ENCODE measurements at places on chromosomes 5 and 9.
A peak's percentile ranks its signal among the peaks of the same experiment; 100 is the strongest.

DNA sequence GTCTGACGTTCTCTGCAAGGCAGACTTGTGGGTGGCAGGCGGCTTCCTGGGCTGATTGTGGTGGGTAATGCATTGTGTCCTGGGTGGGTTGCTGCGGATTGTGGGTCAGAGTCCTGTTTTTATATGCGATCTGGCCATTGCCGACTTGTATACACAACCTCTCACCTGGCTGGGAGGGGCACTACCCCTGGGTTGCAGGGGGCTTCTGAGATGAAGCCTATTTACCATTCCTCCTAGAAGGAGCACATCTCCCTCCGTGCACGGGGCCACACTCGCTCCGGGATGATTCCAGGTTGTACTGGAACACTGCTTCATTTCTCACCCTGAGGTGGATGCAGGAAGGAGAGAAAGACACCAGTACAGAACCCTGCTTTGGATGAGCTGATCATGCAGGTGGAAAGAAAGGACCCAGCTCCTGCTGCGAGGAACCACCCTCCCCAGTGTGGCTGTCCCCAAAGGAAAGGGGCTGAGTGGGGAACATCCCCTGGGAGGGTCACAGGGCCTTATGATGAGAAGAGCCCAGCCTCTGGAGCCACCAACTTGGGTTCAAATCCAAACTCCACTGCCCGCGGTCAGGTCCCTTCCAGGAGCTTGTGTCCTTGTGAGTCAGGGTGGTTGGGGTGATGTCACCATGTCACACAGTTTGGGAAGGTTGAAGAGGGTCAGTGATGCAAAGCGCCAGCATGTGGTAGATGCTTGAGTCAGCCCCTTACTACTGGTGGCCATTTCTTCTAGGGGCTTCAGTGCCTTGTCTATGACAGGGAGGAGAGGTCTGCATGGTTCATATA lies 151.8 kb upstream of the COL5A1 start:
- no peak for DNase-seq

DNA sequence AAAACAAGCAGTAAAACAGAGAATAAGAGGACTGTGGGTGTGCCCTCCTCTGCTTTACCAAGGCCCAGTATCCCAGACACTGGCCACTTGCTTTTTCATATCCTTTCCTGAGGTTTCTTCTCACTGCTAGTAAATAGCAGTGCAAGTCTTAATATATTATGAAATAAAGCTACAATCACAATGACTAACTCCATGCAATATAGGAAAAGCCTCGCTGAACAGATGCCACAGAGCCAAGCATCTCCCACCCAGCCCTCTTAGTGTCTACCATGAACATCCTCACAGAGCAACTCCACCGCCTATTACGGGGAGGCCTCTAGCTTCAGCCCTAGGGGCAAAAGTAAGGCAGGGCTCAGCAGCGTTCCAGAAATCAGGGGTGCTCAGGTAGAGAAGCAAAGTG lies 130.7 kb upstream of the LHFPL2 start:
- DNase-seq = no peak

- DNase-seq = no peak
Observed at GRCh38 chr5:180787711-180788431, 14.7 kb downstream of the MGAT1 start.

- no peak for DNase-seq
Observed at GRCh38 chr5:128537221-128537999, 635 bp downstream of the FBN2 start.

DNA sequence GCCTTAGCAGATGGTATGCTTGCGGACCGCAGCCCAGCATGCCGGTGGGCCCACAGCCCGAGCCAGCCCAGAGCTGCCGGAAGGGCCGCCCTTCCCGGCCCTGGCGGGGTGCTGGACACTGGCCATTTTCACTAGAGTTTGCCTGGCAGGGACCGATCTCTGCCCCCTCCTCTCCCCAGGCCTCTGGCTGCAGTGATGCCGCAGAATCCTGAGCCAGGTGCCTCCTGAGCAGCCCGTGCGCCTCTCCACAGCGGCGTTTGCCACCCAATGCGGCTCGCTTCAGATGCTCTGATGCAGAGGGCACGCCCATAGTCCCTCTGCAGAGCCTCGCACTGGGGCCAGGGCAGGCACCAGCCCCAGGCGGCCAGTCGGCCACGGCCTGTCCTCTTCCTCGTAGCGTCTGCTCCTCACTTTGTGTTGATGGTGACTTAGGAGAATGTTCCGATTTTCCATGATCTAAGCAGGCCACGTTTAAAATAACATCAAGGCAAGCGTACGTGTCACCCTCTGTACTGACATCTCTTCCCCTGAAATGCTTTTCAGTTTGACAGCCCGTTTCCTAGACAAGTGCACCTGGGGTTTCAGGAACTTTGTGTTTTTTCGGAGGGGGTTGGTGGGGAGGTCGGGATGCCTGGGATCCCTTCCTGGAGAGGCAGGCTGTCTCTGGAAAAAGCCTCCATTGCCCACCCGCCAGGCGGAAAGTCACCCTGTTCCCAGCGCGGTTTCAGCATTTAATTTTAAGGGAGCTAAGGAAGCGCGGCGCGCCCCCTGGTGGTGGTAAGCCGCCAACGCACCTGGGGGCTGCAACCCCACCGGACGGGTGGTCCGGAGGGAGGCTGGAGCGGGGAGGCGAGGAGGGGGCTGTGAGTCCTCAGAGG lies 29.8 kb upstream of the HMCN2 start:
- DNase-seq = peak; percentile 25

DNA sequence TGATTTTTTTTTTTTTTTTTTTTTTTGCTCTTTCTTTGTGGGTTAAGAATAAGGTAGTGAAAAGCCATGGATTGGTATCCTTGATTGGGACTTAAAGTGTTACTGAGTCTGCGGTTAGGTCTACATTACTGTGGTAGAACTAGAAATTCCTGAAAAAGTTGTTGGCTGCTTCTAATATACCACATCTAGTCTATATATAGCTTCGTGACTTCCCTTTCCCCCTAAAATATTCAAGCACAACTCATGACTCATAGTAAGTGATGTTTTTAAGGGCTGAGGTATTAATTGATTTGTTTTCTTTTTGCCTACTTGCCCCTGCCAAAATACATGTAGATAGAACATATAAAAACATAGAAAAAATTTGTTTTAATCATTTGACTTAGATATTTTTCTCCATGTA lies 247.6 kb downstream of the TMEM232 start:
- DNase-seq = no peak

DNA sequence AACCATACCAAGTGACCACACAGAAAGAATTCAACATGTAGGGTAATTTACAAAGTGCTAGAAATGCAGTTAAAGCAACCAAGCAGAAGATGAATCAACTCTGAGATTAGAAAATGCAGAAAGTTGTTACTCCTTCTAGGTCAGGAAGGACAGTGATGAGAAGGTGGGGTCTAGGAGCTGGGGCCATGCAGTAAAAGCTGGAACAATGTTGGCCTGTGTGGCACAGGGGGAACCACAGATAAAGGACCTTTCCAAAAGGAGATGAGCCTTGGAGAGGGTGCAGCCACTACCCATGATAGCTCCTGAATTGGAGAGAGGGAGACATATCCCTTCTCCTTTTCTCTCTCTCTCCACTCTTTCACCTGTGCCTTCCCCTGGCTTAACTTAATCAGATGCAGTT lies 2.4 kb upstream of the SCGB3A2 start:
- DNase-seq = no peak

- no peak for DNase-seq
Observed at GRCh38 chr5:98604301-98604700, 169.2 kb upstream of the RGMB start.

GRCh38 chr9:131304676-131305355 lies 15.3 kb downstream of the PLPP7 start:
- no peak for DNase-seq

GRCh38 chr9:36868586-36869282 lies 165.3 kb downstream of the PAX5 start:
- DNase-seq = no peak

DNA sequence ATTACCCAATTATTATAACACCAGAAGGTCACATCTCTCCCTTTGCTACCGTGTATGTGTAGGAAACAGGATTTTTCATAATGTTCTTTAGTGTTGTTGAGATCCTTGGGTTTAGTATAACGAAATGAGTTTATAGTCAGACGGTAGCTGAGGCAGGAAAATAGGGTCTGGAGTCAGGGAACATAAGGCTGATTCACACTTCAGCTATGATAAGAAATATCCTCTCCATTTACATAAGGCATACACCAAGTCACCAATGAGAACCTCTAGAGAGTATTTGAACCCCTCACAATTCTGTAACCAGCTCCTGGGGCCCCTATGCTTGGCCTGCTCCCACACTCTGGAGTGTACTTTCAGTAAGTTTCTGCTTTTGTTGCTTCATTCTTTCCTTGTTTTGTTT lies 58.9 kb upstream of the ANKH start:
- no peak for DNase-seq

GRCh38 chr9:7984692-7985091 lies 185.1 kb upstream of the DMAC1 start:
- DNase-seq = no peak

- no peak for DNase-seq
Observed at GRCh38 chr5:80308526-80308925, 11.3 kb upstream of the SPZ1 start.

DNA sequence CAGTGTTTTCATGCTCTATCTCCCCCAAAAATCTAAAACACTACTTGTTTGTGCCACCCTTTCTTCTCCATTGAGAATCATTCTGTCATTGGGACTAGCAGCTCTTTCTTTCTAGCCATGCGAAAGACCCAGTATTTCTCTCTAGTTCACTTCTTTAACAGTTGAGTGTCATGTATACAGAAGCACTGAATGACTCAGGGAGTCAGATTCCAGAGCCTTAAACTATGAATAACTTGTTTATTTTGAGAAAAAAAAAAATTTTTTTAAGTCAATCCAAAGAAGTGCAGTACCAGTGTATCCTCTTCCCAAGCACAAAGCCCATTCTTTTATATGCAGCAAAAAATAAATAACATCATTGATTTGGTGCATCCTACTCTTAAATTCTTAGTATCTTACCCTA lies 415.4 kb upstream of the GRAMD2B start:
- no peak for DNase-seq

DNA sequence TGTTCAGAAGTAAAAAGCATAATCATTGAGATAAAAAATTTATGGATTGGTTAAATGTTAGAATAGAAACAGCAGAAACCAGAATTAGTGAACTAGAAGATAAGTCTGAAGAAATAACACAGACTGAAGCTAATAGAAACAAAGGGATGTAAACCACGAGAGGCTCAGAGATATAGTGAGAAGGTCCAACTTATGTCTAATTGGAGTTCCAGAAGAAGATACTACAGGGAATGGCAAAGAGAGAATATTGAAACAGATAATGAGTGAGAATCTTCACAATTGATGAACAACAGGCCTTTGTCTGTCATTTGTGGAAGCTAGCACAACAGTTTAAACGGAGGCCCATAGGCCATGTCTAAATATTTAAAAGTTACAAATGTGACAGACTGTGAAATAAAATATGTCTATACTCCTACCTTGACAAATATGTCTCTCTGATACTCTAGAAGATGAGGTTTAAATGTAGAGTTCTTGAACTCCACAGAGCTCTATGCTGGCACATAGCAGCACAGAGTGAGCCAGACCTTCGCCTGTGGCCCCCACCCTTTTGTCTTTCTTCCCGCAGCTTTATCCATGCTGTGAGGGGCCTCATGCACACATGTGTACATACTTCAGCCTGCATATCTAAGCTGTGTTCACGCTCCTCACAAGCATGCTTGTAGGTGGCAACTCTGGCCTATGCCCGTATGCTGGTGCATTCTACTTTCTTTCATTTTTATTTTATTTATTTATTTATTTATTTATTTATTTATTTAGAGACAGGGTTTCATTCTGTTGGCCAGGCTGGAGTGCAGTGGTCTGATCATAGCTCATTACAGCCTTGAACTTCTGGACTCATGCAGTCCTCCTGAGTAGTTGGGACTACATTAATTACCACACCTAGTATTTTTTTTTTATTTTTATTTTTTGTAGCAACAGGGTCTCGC lies 45.0 kb upstream of the ABL1 start:
- no peak for DNase-seq

- DNase-seq = no peak
Observed at GRCh38 chr5:67577424-67577823, 380.8 kb upstream of the CD180 start.

- DNase-seq = no peak
Observed at GRCh38 chr5:97088774-97089148, 53.6 kb downstream of the LIX1 start.

DNA sequence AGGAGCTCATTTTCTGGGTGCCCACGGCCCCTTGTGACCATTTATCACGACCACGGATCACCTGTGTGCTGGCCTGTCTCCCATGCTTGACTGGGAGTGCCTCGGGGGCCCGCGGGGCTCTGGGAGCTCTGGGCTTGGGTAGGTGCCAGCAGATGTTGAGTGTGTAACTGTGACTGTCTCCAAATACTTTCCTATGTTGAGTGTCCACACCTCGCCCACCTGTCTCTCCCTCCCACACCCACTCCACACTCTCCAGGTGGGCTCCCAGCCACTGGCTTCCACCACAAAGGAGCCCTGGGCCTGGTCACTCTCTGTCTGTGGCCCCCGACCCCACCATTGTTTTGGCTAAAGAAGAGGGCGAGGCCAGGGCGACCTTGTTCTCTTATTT lies 196.4 kb downstream of the CDK5RAP2 start:
- no peak for DNase-seq

- DNase-seq = no peak
Observed at GRCh38 chr9:76453785-76454184, 5.2 kb upstream of the GCNT1 start.

DNA sequence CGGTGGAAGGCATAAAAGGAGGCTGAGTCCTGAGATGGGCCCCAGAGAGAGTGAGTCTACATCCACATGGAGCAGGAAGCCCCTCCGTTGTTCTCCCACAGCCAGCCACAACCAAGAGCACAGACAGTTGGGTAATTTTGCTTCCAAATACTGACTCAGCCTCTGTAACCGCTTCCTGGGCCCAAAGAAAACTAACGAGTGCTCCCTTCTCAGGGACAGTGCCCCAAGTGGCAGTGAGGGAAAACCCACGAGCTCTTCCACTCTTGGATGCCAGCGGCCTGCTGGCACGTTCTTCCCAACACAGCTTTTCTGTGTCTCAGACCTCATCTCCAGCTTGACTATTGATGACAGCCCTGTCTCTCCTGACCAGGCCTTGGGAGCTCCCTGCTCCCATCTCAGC lies 207.6 kb downstream of the FSTL4 start:
- no peak for DNase-seq

- DNase-seq = no peak
Observed at GRCh38 chr5:95808686-95809413, 13.7 kb downstream of the GLRX start.

GRCh38 chr9:133713960-133714495 lies 24.1 kb downstream of the SARDH start:
- no peak for DNase-seq

GRCh38 chr5:116358911-116359418 lies 215.7 kb downstream of the SEMA6A start:
- DNase-seq = no peak
